Stimulated activated CD4-positive, alpha-beta T cell treated with anti-CD3 and anti-CD28 coated beads, Interleukin-2, amount 100 ng/mL, for 24 hours (primary cell): ENCODE measurements at places on chromosomes 16 and 17.

DNA sequence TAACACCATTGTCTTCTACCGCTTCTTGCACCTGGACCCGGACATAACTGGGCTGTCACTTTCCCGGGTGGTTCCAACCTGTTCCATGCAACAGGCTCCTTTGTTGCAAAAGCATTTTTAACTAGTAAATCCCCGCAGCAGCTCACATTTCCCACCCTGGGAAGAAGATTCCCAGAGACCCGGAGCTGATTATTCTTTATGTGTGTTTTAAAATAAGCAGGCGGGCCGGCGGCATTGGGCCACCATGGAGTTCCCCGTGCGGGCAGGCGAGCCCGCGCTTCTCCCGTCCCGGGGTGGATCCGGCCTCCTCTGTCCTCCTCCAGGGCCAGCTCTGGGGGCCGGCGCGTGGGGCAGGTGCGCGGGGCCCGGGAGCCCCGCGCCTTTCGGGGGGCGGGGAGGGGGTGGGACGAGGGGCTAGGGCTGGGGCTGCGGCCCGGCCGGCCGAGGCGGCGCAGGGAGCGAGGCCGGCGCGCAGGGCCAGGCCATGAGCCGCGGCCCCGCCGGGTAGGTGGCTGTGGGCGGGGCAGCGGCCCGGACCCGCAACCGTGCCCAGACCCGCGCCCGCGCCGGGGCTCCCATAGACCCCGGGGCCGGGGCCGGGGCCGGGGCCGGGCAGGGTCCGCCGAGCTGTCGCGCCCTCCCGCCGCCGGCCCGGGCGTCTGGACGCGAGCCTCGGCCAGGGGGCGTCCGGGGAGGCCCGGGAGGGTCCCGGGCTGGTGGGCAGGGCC is 1.7 kb downstream of the CRAMP1 start:
- peak; percentile 37 for DNase-seq

DNA sequence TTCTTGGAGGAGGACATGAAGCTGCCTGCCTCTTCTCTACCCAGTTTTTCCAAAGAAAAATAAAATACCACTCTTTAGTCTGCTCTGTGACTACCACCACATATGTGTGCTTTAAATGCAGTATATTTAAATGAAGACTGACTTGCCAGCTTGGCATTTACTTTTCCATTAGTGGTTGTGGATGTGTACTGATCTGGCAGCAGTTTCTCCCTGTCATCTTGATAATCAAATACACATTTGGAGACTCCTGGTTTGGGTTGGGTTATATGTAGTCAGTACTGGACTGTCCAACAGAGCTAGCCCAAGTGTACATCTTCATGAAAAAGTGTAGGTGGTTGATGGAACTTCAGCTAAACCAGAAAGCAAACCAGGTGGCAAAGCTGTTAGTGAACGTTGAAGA is 19.9 kb downstream of the COX10 start:
- no peak for DNase-seq

DNA sequence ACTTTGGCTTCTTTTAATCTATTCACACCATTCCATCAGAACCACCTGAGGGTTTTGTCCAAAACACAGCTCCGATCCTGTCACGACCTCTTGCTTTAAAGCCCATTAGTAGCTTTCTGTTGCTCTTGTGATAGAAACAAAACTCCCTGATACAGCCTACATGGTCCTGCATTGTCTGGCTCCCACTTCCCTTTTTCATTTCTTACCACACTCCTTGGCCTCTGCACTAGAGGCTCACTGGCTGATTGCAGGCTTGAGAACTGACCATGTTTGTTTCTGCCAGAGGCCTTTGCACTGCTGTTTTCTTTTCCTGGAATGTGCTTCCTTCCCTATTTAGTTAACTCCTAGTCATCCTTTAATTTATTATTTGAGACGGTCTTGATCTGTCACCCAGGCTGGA is 23.7 kb downstream of the IST1 start:
- DNase-seq: no peak

DNA sequence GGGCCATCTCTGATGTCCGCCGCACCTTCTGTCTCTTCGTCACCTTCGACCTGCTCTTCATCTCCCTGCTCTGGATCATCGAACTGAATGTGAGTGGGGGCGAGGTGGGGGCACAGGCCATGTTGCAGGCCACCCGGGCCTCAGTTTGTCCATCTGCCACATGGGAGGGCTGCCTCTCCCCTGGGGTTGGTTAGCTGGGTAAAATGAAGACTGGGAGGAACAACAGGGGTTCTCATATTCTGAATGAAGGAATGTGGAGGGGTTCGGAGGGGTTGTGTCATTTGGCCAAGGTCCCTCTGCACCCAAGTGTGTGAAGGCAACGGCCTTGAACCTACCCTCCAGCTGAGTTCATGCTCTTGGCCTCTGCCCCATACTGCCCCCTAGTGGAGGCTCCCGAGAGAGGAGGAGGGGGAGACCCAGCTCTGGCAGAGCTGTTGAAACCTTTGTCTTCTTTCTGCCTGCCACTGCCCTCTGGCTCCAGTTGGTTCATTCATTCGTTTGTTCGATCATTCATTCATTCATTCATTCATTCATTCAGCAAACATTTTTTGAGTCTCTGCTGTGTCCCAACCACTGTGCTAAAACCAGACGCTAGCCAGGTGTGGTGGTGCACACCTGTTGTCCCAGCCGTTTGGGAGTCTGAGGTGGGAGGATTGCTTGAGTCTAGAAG is 11.4 kb upstream of the TCAP start:
- peak; percentile 89 for DNase-seq

DNA sequence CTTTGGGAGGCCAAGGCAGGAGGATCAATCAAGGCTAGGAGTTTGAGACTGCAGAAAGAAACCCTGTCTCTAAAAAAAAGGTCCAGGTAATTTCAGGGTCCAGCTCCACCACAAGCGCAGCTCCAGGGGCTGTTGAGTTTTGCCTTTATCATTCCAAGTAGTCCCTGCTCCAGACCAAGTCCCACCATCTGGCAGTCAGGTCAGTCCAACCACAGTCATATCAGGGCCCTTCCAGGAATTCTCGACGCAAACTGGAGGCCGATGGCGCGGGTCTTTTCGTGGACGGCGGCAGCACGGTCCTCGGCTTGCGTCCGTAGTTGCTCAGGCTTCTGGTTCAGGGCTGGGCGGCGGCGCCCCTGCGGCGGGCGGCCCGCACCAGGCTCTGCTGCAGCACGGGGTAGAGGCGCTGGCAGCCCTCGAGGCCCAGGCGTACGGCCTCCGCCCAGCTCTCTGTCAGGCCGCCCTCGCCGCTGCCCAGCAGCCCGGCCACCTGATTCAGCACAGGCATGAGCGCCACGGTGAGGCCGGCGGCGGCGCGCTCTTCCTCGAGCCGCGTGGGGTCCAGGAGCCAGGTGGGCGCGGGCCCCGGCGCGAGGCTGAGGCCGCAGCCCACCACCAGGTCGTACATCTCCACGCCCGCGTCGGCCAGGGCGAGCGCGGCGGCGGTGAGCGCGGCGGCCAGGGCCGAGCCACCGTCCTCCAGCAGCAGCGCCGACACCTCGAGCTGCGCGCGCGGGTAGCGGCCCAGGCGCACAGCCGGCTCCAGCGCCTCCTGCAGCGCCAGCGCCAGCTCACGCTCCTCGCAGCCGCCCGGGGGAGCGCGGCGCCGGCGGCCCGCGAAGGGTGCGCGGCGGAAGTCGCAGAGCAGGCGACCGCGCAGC is 752 bp downstream of the EXOSC6 start:
- DNase-seq: peak; percentile 52

DNA sequence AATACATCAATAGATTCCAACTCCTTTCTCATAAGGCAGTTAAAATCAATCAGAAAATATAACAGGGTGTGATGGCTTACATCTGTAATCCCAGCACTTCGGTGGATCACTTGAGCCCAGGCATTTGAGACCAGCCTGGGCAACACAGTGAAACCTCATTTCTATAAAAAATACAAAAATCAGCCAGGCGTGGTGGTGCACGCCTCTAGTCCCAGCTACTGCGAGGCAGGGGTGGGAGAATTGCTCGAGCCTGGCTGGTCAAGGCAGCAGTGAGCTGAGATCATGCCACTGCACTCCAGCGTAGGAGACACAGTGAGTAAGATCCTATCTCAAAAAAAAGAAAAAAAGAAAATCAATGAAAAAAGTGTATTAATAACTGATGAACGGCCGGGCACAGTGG is 258.6 kb downstream of the NTN1 start:
- DNase-seq: no peak

- DNase-seq: no peak
Measured at GRCh38 chr17:3556239-3556915, 1.2 kb downstream of the TRPV3 start.

GRCh38 chr17:69870091-69870530 is 204.9 kb upstream of the KCNJ16 start:
- no peak for DNase-seq

GRCh38 chr17:72126575-72127486 is 6.0 kb downstream of the SOX9 start:
- no peak for DNase-seq

GRCh38 chr17:81259058-81259605 is 20.0 kb downstream of the NDUFAF8 start:
- no peak for DNase-seq

DNA sequence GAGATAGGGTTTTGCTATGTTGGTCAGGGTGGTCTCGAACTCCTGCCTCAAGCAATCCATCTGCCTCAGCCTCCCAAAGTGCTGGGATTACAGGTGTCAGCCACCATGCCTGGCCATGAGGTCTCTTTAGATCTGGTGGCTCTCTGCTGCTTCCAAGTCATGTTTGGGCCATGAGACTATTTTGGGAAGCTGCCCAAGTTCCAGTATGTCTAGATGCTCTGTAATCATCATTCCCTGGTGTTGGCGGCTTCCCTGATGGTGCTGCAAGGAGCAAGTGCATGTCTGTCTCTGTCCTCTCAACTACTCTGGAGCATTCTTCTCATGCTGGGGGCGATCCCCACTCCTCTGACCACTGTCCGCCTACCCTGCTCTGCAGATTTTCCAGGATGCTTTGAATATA is 6.4 kb upstream of the ODF4 start:
- no peak for DNase-seq

- DNase-seq: peak; percentile 63
Measured at GRCh38 chr17:67377488-67378453, 690 bp downstream of the PITPNC1 start.

GRCh38 chr17:69609473-69610305 is 195.2 kb downstream of the MAP2K6 start:
- DNase-seq: no peak

DNA sequence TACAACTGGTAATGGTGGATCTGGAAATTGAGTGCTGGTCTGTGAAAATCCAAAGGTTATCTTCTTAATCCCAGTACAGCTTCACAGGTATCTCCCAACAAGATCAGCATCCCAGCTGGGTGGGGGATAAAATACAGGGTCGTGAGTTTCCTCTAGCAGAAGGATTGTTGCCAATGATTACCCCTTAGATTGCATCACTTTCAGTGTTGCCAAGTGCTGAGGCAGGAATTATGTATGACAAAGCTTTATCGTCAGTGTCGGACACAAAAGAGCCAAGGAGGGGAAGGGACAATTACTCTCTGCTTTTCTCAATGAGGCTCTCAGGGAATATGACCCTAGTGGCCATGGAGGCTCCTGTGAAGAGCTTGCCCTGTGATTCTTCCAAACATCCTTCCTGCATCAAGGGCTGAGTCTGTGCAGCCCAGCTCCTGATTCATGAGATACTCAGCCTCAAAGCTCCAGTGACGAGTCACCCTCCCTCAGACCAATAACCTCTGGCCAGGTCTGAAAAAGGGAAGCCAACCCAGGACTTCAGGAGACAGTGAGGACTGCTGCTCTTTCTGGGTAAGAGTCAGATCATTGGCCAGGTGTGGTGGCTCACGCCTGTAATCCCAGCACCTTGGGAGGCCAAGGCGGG is 15.0 kb downstream of the OR1F1 start:
- DNase-seq: no peak

DNA sequence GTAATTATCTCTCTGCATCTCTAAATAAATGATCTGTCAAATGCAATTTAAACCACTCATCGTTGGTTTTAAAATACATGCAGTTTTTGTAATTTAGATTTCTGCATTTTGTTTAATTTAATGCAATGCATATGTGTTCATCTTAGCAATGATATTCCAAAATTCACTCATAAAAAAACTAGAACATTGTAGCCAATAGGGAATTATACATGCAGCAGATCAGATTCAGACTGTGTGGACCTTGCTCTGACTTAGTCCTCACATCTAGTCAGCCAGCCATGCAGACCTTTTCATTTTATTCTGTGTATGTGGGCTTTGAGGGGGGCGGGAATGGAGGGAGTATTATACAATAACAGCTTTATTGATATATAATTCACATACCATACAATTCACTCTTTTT is 37.3 kb upstream of the SIAH1 start:
- DNase-seq: no peak

- no peak for DNase-seq
Measured at GRCh38 chr16:67460168-67460567, 20.8 kb downstream of the ATP6V0D1 start.

DNA sequence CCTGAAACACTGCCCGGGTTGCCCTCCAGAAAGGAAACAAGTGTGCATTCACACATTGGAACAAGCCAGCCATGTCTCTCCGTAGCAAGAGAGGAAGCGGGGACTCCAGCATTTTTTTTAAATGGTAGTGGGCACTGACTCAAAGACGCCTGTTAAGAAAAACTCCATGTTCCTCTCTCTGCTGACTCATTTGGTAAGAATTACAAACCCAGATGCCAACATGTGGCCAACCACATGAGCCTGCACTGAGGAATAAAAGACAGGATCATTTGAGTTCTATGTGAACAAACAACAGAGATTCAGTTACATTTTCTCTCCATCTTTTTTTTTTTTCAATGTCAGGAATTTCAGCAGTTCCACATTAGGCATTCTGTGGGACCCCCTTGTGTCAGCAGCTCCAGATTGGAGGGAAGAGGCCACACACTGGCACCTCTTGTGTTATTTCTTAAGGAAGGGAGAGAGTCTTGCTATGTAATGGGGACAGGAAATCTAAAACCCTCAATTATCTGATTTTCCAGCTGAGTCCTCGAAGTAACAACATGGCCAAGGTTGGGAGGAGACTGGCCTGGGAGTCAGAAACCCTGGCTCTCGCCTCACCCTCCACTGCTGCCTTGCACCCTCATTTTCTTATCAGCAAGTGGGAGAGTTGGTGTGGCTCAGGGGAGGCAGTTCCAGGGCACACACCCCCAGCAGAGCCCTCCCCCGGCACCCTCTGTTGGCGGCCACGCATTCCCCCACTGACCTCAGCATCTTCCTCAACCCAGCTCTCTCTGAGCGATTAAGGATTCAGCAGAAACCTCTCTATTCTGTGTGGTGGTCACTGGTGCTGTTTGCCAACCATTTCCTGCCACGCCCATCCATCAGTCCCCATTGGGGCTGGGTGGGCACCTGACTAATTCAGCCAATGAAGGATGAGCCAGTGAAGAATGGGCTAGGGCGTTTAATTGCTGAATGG is 173.0 kb downstream of the FOXL1 start:
- DNase-seq: no peak
